ENCODE measurements at places on chromosomes 12 and 14.

DNA sequence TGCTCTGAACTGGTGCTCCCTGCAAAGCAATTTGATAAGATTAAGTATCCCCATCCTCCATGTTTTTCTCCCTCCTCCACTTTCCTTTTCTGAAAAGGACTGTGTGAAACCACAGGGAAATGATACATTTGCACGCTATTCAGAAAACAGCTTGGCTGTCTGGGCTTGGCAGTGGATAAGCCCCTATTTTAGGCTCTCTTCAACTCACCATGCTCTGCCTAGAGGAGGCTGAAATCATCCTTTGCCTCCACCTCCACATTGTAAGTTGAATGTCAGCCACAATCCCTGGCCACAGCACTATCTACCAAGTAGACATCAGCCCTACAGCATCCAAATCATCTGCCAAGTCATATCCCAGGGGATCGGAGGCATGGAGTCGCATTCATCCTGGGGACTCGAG, 642.3 kb downstream of the RPS29 start:
- no peak for DNase-seq

GRCh38 chr14:67503331-67503730, 14.8 kb upstream of the TMEM229B start:
- no peak for DNase-seq

DNA sequence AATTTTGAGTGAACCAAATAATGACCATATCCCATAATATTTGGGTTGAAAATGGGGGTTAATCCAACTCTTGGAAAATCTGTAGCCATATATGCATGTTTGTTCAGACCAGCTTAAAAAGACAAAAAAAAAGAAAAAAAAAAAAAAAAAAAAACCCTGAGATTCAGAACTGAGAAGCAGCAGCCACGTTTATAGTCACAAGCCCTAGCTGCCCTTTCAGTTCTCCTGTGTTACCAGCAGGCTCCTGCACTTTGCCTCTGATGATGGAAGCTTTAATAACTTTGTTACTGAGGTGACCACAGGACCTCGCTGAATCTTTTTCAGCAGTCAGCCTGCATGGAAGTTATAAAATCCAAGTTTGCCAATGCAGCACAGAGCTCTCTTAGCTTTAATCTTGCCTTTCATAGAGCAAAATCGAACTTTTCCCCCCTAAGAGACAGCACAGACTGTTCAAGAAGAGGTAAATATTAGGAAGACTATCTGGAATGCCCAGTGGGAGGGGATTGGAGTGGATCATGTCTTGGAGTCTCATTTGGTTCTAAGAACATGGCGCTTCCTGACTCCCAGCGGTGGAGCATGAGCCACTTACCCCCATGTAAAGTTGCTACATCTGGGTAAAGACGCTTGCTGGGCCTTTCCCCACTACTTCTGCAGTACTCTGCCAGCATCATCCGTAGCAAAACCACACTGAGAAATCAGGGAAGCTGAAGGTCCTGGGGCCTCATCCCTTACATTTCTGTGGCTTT, 20.6 kb downstream of the GNG2 start:
- DNase-seq = no peak

- DNase-seq = no peak
Observed at GRCh38 chr12:45494279-45494678, 235.2 kb upstream of the ARID2 start.

GRCh38 chr14:65156568-65157366, 54.5 kb upstream of the MAX start:
- DNase-seq = no peak

DNA sequence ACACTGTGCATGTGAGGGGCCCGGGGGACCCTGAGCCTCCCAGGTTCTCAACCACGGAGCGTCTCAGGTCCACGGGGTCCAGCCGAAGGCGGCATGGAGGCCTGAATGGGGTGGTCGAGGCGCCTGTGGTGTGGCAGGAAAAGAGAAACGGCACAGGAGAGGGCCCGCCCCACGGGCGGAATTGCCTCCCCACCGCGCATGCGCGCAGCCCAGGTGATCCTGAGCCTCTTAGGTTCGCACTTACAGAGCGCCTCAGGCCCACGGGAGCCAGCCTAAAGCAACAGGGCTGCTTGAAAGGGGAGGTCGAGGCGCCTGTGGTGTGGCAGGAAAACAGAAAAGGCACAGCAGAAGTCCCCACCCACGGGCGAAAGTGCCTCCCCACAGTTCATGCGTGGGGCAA, 311.0 kb downstream of the ALG10 start:
- DNase-seq = no peak

DNA sequence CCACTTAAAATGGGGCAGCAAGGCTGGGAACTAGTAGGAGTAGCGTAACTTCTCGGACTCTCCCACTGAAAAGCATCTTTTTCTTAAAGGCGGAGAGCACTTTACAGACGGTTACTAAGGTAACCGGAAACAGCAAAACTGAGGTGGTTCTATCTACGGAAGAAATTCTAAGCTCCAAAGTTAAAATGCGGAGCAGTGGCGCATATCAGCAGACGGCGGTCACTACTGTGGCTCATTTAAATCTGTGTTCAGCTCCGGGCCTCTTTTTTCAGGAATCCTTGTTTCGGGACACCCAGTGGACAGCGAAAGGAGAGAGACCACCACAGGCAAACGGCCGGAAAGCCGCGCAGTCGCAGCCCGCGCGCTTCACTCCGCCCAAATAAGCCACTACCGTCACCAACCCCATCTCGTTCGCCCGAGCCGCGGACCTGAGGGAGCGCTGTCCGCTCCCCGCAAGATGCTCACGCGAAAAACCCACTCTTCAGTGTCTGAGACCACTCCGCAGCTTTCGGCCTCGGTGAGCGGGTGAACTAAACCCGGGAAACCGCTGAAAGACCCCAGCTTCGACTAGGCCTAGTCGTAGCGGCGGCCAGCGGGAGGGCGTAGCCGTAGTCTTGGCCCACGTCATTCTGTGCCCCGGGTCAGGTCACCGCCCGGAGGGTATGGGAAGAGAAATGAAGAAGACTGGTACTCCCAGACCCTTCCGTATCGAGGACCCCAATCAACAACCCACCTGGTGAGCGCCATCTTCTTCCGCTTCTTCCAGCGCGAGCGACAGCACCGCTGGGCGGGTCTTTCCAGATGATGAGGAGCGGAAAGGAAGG, at the start of gene SNW1:
Gene SNW1 (minus strand): TSS at position 776 of the 824 bp plus-strand sequence. CDS start 29 bp downstream, at position 747.
- peak; percentile 97 for DNase-seq

DNA sequence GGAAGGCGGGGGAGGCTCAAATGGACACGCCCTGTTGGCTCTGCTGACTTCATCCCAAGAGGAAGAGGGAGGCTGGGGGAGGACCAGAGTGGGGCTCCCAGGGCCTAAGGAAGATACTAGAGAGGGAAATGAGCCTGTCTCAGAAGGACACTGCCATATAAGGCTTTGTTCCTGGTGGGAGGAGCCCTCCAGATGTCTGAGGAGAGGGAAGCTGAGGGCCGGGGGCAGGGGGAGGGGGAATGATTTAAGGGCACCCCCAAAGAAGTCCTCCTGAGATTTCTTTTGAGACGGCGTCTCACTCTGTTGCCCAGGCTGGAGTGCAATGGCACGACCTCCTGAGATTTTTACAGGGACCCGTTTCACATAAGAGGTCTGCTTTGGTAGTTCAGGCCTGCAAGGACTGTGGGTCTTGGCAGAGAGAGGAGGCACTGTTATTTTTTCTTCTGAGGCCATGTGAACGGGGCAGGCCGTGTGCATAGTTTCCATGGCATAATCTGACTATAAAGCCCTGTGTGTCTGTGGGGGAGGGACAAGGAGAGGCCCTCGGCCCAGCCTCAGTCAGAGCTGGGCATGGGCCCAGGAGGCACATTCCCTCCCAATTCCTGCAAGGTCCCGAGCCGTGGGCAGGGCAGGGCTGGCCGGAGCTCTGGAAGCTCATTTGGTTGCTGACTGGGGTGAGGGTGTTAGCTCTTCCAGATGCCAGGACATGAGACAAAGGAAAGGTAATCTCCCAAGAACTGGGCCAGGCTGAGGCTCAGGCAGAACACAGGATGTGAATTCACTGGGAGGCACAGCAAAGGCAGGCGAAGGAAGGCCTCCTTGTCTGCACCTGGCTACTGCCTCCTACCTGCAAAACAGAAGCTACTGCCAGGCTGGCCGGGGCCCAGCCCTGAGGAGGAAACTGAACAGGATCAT, 22.2 kb upstream of the PLEKHG3 start:
- DNase-seq = no peak

GRCh38 chr12:52566847-52567291, 6.8 kb downstream of the KRT74 start:
- DNase-seq = no peak
